T-cell (primary cell): ENCODE measurements at places on chromosomes 6 and 20.

DNA sequence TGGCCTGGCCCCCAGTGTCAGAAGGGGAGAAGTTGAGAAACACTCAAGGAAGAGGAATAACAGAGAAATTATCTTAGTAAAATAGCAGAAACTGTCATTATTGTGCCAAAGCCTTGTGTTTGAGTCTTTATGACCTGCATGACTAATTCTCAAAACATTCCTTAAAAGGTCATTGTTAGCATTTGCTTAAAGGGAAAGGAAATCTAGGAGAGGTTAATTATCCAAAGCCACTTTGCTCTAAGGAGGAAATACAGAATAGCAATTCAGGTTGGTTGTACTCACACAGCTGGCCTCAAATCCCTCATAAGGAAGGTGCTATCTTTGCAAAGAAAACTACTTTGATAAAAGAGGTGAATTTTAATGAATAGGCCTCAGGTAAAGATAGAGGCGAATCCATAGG is 516.7 kb downstream of the CBLN4 start:
- H3K4me1 ChIP-seq, result no peaks in the 10 kb centered on the region
- H3K27ac ChIP-seq, result no peak overlapping the region
- no peaks in the 10 kb centered on the region for H3K36me3 ChIP-seq
- DNase-seq, result no peak

DNA sequence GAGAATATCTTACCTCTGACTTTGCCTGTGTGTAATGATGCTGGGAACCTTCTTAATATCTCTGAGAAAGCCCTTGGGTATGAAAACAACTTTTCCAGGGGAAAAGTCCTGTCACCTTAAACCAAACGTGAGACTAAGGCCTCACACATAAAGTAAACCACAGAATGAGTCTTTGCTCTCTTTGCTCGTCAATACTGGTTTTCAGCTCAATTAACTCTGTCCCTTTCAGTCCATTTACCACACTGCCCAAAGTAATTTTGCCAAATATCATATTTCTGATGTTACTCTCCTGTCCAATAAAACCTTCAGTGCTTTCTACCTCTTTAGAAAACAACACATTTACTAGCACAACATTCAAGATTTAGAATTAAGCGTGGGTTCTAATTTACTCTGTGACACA is 100.5 kb upstream of the HMGCLL1 start:
- H3K4me3 ChIP-seq, result no peak overlapping the region
- H3K27ac ChIP-seq, result no peak overlapping the region
- no peaks in the 10 kb centered on the region for H3K27me3 ChIP-seq
- H3K4me1 ChIP-seq, result no peaks in the 10 kb centered on the region

DNA sequence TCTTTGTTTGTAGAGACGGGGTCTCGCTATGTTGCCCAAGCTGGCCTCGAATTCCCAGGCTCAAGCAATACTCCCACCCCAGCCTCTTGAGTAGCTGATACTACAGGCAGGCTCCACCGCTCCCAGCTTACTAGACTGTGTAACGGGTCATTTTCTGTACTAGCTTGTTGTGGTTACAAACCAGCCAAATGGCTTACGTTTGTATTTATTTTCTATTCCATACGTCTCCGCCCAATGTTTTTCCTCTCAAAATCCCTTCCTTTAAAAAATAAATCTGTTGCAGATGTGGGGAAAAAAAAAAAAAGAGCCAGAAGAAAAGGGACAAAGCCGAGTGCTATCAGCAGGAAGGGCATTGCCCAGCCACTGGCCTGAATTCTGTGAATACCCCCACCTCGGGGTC is 41.6 kb downstream of the PRND start:
- no peaks in the 10 kb centered on the region for H3K36me3 ChIP-seq
- H3K27ac ChIP-seq, result no peak overlapping the region
- H3K27me3 ChIP-seq, result peaks cover 3% of the 10 kb centered on the region

- H3K4me3 ChIP-seq, result no peak overlapping the region
- H3K27ac ChIP-seq, result no peak overlapping the region
- H3K4me1 ChIP-seq, result no peaks in the 10 kb centered on the region
- H3K27me3 ChIP-seq, result no peaks in the 10 kb centered on the region
Observed at GRCh38 chr20:58793512-58794420, 56.9 kb downstream of the GNAS-AS1 start.

DNA sequence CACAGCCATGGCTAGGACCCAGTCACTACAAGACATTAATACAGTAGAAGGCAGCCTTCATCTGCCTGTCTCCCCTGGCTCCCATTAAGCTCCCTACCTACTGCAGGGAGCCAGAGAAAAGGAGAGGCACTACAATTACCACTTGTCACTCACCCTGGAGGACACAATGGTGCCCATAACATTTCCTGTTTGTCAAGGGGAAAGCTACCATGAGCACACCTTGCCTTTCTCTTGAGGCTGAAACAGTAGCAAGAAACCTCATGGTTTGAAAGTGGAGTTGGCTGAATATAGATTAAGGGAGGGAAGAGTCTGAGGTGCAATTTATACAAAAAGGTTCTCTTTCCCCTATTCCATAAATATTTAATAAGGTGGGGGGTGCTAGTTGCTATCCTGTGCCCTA is 27.9 kb downstream of the STK38 start:
- DNase-seq, result no peak
- H3K27me3 ChIP-seq, result no peaks in the 10 kb centered on the region
- H3K27ac ChIP-seq, result peak overlapping the region; percentile 32
- H3K36me3 ChIP-seq, result peaks cover 6% of the 10 kb centered on the region
- H3K4me3 ChIP-seq, result no peak overlapping the region
- peaks cover 11% of the 10 kb centered on the region for H3K4me1 ChIP-seq

DNA sequence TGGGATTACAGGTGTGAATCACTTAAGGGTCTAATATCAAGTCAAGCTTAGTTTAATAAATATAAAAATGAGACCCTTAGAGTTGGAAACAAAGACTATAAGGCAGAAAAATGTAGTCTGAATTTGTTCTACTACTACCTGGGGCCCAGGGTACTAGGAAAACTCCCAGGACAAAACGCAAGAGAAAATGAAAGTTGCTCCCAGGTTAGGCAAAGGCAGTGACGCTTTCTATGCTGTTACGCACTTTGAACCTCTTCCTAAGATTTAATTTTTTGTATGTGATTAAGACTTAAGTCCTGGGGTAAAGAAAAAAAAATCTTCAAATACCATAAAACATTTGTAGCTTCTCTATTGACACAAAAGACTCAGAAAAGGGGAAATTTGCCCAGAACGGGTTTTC is 17.3 kb downstream of the DSP start:
- peaks cover 14% of the 10 kb centered on the region for H3K27me3 ChIP-seq
- no peak for DNase-seq
- no peaks in the 10 kb centered on the region for H3K4me1 ChIP-seq
- H3K4me3 ChIP-seq, result no peak overlapping the region
- H3K27ac ChIP-seq, result no peak overlapping the region
- H3K36me3 ChIP-seq, result no peaks in the 10 kb centered on the region

- DNase-seq, result no peak
- H3K27ac ChIP-seq, result no peak overlapping the region
- no peaks in the 10 kb centered on the region for H3K36me3 ChIP-seq
- no peak overlapping the region for H3K4me3 ChIP-seq
- peaks cover 13% of the 10 kb centered on the region for H3K4me1 ChIP-seq
Observed at GRCh38 chr6:15276036-15276985, 30.4 kb downstream of the JARID2 start.

DNA sequence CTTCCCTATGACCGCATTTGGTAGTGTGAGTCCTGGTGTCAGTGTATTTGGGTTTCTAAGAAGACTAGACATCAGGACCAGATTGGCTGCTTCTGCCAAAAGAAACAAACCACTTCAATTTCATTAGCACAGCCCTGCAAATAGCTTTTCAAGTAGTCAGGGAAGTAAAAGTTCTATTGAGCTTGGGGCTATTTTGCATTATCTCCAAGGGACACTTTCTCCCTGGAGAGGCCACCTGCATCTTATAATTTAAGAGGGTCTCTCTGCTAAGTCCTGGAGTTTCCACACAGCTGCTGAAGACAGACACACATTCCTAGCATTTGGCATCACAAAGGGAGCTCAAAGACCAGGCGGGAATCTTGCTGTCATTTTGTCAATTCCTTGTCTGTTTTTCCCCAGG is 141.2 kb downstream of the BMP2 start:
- no peaks in the 10 kb centered on the region for H3K27me3 ChIP-seq
- H3K4me1 ChIP-seq, result no peaks in the 10 kb centered on the region
- no peak overlapping the region for H3K4me3 ChIP-seq
- H3K27ac ChIP-seq, result no peak overlapping the region
